HTR-8/SVneo (cell line): ENCODE measurements at places on chromosomes 3 and 15.
A peak's percentile ranks its signal among the peaks of the same experiment; 100 is the strongest.

DNA sequence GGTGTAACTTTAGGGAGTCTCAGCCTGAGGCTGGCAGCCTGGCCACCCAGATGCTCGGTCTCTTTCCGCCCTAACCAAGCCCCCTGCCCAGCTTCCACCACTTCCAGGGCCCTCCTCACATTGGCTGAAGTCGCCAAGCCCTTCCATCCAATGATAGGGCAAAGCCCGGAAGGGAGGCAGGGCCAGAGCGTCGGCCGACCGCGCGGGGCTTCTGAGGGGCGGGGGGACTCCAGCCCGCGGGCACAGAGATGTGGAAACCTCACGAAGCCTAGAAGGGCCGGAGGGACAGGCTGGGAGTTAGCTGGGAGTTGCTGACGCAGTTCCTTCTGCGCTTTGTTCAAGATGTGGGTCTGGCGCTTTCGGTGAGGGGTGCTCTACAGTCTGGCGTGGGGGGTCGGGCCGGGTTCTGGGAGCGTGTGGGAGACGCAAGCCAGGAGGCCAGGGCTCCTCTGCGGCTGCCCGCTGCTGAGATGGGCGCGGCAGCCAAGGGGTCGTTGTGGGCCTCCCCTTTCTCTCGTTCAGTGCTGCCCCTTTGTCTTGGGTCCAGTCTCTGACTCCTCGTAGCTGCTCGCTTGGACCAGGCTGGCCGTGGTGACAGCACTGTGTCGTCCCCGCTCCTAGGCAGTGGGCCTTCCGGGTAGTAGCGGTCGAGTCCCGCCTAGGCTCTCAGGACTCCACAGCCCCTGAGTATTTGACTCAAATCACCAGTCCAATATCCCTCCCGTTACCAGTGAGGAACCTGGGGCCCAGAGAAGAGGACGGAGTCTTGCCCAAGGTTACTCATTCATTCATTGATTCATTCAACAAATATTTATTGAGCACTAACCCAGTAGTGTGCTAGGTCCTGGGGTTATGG, at the start of gene ZNF660:
Gene ZNF660 (plus strand): TSS at position 319 of the 856 bp plus-strand sequence. CDS start 9,230 bp downstream, outside the sequence.
- DNase-seq: peak; percentile 58

DNA sequence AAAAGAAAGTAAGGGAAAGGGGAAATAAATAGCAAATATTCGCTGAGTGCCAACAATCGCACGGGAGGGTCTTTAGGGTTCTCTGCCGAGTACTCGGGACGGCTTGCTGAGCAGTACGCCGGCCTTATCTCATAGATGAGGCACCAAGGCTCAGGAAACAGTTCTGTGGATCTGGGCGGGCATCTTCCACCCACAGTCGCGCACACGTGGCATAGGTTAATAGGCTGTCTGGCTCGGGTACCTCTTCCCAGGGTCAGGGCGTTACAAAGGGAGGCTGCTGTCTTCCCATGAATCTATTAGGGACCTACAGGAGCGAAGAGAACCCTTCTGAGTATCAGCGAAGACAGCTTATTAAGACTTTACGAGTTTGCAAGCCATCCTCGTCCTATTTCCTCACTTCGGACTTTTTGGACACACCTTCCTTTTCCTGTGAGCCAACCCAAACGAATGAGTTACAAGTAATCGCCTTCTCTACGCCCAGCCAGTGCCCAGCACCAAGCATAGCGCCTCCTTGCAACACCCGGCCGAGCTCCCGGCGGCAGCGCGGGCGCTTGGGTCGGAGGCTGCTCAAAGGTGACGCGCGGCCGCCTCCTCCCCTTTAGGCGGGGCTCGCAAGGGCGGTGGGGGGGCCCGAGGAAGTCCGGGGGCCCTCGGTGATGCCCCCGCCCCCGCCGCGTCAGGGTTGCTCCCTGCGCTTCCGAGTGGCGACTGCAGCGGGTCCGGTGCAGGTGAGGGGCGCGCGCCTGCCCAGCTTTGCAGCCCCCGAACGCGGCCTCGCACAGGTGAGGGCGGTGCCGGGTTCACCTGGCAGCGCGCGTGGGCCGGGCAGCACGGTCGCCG, at the start of gene MCTP2:
Gene MCTP2 (plus strand): TSS at position 679 of the 840 bp plus-strand sequence. CDS start 66,705 bp downstream, outside the sequence.
- peak; percentile 44 for DNase-seq

DNA sequence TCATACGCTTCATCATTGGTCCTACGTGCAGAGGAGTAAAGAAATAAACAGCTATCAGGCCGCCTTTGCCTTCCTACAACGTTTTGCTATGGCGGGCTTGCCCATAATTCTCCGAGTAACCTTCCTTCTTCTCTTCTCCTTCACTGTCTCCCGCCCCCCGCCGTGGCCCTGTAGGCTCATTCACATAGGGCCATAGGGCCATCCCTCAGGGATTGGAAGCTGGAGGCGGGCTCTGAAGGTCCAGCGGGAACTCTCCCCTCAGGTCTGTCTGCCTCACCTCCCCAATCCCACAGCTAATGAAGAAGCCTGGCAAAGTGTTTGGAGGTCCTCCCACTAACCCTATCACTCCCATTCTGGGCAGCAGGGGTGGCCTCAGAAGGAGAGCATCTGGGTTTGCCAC, 43.6 kb downstream of the SEMA5B start:
- DNase-seq: no peak

- no peak for DNase-seq
Measured at GRCh38 chr3:178718995-178719635, 182.9 kb downstream of the KCNMB2 start.

DNA sequence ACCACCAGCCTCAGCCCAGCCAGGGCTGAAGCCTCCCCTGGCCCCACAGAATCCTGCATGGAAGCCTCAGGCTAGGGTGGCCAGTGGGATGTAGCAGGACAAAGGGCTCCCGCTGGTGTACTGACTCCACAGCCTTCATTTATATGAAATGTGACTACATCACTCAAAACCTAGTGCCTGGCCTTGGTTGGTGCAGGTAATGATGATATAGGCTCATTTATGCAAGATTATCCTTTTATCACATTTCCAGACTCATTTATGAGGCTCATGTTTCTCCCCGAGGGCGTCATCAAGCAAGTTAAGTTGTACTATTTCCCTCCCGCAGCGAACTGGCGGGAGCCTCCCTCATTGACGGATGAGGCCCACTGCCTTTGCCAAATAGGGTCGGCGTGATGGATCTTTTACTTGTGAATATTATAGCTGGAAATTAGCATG, 179.1 kb upstream of the SMAD3 start:
- no peak for DNase-seq

DNA sequence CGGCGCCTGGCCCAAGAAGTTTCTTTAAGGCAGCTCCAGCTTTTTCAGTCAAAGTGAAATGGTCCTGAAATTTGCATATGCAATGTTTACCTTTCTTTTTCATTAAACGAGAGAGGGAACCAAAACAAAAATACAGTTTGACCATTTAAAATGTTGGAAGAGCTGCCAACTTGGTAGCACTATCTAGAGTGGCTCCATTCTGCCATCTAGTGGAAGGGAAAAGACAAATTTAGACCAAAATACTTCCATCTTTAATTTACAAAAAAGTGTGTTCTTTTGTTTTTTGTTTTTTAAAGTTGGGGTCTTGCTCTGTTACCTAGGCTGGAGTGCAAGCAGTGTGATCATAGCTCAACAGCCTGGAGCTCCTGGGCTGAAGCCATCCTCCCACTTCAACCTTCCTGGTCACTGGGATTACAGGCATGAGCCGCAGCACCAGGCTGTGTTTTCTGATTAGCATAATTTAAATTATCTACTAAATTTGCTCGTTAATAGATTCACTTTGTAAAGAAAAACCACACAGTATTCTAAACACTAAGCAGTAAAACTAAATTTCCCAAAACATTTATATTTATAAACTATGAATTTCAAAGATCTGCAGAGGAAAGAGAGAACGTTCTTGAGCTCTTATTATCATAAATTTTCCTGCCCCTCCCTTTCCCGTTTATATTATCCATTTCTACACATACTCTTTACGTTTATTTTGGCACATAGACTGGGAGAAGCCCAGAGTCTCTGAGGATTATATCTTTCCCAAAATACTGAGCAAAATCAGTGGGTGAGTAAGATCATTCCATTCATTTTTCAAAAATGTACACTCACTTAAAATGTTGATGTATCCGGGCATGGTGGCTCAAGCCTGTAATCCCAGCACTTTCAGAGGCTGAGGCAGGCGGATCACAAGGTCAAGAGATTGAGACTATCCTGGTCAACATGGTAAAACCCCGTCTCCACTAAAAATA, 15.4 kb upstream of the RFC4 start:
- peak; percentile 48 for DNase-seq

DNA sequence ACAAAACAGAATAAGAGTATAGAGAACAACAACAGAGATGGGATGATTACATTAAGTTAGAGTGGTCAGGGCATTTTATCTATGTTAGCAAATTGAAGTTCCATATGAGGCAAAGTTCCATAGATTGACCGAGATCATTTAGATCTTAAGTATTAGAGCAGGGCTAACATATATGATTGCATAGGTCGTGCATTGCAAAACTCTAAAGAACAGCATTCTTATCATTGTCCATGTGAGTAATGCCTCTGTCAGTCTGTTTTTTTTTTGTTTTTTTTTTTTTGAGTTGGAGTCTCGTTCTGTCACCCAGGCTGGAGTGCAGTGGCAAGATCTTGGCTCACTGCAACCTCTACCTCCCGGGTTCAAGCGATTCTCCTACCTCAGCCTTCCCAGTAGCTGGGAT, 341.7 kb upstream of the KCNH8 start:
- DNase-seq: no peak

GRCh38 chr3:107660306-107660976, 137.7 kb downstream of the BBX start:
- DNase-seq: no peak

DNA sequence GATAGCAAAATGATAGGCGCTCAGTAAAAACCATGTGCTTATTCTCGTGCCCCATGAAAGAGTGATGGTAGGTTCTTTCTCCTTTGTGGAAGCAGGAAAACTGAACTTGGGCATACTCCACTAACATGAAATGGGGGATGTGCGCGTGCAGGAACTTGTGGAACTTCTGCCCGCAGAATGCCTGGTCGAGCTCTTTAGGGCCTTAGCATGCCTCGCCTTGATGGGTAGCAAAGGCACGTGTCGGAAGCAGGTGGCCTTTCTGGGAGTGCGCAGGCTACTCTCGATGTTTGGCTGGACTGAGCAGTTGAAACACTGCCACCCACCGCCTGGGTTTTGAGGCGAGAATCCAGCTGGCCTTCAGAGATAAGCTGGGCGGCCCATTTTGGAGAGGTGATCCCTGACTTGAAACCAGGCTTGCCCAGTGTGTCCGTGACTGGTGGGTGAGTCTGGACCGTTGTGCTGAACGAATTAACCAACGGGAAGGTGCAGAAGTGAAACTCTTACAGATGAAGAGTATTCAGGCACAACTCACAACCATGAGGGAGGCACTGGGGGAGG, 842 bp downstream of the PCCB start:
- DNase-seq: no peak

- DNase-seq: no peak
Measured at GRCh38 chr3:126031981-126032471, 51.9 kb downstream of the SLC41A3 start.

GRCh38 chr3:181718369-181718768, 6.6 kb downstream of the SOX2 start:
- no peak for DNase-seq

DNA sequence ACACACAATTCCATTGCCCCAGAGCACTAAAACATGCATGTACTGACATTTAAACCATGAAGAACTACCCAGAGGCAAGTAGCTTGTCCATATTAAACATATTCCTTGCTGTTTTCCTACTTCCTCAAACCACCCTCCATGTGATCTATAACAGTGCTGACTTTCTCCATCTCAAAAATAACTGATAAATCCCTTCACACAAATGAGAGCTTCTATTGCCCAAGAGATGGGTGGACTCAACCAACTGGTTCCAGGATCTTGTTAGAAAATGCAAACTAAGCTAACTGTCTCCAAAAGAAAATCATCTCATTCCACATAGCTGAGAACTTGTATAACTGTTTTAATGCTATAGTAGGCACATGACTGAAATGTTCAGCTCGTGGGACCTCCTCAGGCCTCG, 29.6 kb downstream of the DCLK3 start:
- DNase-seq: no peak

- no peak for DNase-seq
Measured at GRCh38 chr3:52879090-52879489, 18.3 kb downstream of the STIMATE start.

DNA sequence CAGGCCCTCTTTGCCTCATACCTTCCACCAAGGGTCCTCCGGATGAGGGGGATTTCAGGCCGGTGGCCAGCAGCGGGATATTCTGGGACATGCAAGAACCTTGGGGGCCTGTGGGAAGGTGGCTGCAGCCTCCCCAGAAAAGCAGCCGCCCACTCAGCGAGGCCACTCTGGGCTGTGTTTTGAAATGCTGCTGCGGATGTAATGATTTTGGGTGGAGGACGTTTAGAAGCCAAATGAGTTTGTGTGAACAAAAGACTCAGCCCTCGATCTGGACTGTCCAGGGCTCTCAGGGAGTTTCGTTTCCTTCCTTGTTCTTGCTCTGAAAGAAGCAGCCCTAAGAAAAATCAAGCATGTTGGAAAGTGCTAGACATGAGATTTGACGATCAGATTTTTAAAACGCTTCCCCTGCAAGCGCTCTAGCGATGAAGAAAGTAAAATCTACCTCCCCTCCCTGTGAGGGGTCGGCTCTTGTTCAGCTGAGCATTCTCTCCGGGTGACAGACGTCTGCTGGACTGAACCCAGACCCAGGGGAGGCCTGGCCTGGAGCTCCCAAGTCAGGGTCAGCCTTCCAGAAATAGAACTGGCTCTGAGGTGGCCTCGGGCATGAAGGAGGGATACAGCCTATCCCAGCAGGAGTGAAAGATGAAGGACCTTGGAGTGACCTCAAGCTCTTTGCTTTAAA, 12.9 kb downstream of the HEG1 start:
- no peak for DNase-seq

DNA sequence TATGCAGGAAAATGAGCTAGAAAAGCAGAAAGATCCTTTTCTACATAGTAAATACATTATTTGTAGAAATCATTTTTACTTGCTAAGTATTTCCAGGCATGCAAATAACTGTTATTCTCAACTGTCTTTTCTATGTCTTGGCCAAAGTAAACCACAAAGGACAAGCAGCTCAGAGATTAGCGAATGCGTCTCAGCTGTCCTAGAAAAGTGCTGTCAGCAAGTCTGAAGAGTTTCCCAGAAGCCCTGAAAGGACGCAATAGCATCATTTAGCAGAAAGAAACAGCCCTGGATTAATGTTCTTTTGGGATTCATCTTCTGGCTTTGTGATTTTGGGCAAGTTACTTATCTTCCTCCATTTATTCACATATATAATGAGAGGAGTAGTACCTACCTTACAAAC, 100.3 kb downstream of the ZIC1 start:
- DNase-seq: no peak

- DNase-seq: no peak
Measured at GRCh38 chr3:182323126-182323700, 470.1 kb upstream of the ATP11B start.

DNA sequence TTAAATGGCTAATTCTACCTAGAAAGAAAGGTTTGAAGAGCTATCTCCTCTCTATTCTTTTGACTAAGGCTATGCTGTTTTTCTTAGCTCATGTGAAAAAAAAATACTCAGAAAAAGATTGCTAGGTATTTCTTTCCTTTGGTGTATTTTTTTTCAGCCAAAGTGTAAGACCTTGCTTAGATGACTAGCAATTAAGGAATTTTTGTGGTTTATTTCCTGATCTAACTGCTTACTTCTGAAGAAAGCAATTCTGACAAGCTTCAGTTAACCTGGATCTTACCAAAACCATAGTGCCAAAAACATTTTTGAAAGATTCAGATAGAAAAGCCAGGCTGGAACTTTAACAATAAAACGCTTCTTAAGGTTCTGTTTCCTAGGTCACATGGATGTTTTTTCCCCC, 315.6 kb downstream of the SOX2 start:
- no peak for DNase-seq

- no peak for DNase-seq
Measured at GRCh38 chr3:88632226-88632625, 475.2 kb upstream of the EPHA3 start.
